ENCODE measurements at places on chromosomes 11 and 22. TPM values are rescaled to one million over a fixed set of nuclear protein-coding genes. Genes with fewer than 3 reads are reported as not detected.

CPT1A gene
- 10.6 TPM for polyA plus RNA-seq

CYP2D6 gene
- polyA plus RNA-seq: 2.6 TPM

SMIM35 gene
- polyA plus RNA-seq: 0.05 TPM

FOLR3 gene
- polyA plus RNA-seq: not detected

DNA sequence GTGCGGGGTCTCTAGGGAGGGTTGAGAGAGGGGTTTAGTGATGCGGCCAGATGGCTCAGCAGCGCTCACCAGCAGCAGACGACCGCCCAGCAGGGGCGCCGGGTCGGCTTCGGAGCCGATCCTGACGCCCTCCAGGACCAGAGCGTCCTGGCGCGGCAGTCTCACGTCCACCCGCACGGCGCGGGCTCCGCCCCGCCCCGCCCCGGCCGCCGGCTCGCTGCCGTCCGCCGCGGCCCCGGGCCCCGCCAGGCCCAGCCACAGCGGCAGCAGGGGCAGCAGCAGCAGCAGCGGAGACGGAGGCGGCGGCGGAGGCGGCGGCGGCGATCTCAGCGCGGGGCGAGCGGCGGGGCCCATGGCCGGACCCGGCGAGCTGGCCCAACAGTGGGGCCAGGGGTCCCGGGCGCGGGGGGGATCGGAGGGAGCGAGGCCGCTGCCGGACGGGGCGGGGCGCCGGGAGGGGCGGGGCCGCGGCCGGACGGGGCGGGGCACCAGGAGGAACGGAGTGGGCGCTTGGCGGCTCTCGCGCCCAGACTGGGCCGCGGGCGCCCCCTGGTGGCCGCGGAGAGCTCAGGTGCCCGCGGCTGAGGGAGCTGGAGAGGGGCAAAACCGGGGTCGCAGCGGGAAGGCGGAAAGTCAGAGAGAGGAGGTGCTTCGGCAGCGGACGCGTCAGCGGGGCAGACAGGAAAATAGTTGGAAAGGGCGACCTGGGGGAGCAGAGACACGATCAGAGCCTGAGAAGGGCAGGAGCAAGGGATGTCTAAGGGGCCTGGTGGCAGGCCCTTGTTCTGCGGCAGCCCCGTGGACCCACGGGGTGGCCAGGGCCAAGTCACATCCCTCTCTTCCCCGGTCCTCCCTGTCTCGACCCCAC, at the start of gene RNF215:
Gene RNF215 (minus strand): TSS at position 452 of the 868 bp plus-strand sequence. CDS start 98 bp downstream, at position 354.
- H3K4me1 ChIP-seq: peaks cover 11% of the 10 kb centered on the region
- H3K27ac ChIP-seq: peak within 1 kb of the TSS; percentile 51
- peak within 1 kb of the TSS; percentile 61 for H3K4me3 ChIP-seq
- no peaks in the 10 kb centered on the region for H3K27me3 ChIP-seq

GRCh38 chr11:17076517-17077239, 789 bp downstream of the RPS13 start:
- peak overlapping the region; percentile 98 for H3K27ac ChIP-seq
- peak; percentile 37 for DNase-seq
- H3K4me1 ChIP-seq: peaks cover 19% of the 10 kb centered on the region
- no peaks in the 10 kb centered on the region for H3K27me3 ChIP-seq
- H3K4me3 ChIP-seq: peak overlapping the region; percentile 100
- H3K36me3 ChIP-seq: peaks cover 28% of the 10 kb centered on the region

GRCh38 chr11:2484576-2485125, 39.8 kb downstream of the KCNQ1 start:
- peaks cover 9% of the 10 kb centered on the region for H3K27me3 ChIP-seq
- H3K27ac ChIP-seq: no peak overlapping the region
- H3K4me3 ChIP-seq: no peak overlapping the region
- DNase-seq: no peak
- no peaks in the 10 kb centered on the region for H3K4me1 ChIP-seq

- H3K4me3 ChIP-seq: no peak overlapping the region
- no peaks in the 10 kb centered on the region for H3K36me3 ChIP-seq
- no peaks in the 10 kb centered on the region for H3K27me3 ChIP-seq
These were observed 772.0 kb downstream of the ETS1 start for GRCh38 chr11:127815331-127815730.

DNA sequence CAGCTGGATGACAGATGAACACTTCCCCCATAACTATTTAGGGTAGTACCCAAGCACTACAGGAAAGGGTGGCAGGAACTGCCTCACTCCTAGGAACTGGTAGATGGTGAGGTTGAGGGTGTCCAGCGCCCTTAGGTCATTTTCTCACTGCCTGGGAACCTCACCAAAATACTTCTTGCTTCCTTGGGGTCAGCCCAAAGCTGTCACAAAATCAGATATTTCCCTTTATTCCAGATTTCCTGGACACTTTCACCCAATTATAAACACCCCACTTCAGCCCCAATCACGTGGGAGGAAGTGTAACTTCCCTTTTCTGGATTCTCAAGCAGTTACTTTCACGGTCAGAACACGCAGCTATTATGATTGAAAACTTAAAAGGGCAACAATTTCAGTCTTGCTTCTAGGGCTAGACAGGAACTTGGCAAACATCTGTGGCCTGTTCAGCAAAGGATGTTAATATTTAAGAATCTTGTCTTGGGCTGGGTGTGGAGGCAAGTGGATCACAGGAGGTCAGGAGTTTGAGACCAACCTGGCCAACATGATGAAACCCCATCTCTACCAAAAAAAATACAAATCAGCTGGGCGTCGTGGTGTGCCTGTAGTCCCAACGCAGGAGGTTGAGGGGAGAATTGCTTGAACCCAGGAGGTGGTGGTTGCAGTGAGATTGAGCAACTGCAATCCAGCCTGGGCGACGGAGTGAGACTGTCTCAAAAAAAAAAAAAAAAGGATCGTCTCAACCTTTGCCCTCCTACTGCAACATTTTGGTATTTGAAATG, 4.0 kb downstream of the FTH1 start:
- DNase-seq: peak; percentile 75
- peaks cover 49% of the 10 kb centered on the region for H3K36me3 ChIP-seq
- H3K27me3 ChIP-seq: no peaks in the 10 kb centered on the region
- H3K27ac ChIP-seq: peak overlapping the region; percentile 25
- H3K4me3 ChIP-seq: no peak overlapping the region

- H3K36me3 ChIP-seq: no peaks in the 10 kb centered on the region
- peak overlapping the region; percentile 42 for H3K27ac ChIP-seq
- peak; percentile 80 for DNase-seq
- peaks cover 9% of the 10 kb centered on the region for H3K4me1 ChIP-seq
These were observed 131.9 kb downstream of the WNT11 start for GRCh38 chr11:76074148-76075095.

DNA sequence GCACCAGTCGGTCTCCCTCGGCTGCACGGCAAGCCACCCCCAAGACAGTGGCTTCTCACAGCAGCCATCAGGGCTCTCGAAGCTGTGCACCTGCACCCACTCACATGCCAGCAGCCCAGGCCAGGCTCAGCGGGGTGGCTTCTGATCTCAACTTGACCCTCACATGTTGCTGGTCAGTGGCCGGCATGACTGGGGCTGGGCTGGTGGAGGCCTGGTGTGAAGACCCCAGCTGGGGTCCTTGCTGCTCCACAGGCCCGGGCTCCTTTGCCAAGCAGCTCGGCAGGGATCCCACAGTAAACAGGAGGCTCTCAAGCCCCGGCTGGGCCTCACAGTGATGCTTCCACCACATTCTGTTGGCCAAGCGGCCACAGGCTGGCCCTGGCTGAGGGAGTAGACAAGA, 128.2 kb downstream of the BRD1 start:
- no peaks in the 10 kb centered on the region for H3K36me3 ChIP-seq
- no peak overlapping the region for H3K4me3 ChIP-seq
- H3K27ac ChIP-seq: no peak overlapping the region

DNA sequence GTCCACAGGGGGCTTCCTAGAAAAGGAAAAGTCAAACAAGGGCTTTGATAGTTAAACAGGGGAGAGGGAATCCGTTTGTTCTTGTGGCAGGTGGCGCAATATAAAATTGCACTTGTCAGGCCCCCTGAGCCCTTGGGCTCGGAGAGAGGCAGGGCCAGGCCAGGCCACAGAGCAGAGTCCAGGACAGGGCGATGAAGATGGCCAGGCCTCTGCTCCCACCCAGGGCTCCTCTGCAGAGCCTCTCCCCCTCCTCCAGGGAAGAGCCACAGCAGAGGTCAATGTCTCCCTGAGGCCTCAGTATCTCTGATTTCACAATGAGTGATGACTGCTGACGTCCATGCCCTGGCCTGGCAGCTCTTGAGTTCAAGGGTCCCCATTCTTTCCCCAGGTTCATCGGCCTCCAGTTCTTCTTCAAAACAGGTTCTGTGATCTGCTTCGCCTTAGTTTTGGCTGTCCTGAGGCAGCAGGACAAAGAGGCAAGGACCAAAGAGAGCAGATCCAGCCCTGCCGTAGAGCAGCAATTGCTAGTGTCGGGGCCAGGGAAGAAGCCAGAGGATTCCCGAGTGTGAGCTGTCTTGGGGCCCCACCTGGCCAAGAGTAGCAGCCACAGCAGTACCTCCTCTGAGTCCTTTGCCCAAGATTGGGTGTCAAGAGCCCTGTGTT, 36.4 kb upstream of the TPBGL start:
- no peak overlapping the region for H3K27ac ChIP-seq
- H3K4me1 ChIP-seq: peaks cover 20% of the 10 kb centered on the region
- H3K36me3 ChIP-seq: peaks cover 3% of the 10 kb centered on the region
- no peaks in the 10 kb centered on the region for H3K27me3 ChIP-seq
- no peak for DNase-seq

DNA sequence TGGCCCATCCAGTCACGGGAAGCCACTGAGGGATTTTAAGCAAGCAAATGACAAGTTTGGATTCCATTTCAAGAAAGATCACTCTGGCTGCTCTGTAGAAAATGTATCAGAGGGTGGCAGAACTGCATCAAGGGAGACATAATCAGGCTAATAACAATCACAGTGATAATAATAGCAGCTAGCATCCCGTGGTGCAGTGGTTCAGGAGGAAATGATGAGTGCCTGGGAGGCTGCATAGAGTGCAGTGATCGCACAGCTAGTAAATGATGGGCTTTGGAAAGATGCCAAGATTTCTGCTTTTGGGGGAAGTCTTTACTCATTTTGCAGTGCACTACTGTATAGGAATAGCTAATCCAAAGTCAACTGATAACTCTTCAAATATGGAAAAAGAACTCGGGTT, 35.8 kb downstream of the TNRC6B start:
- DNase-seq: peak; percentile 45
- no peaks in the 10 kb centered on the region for H3K27me3 ChIP-seq
- peaks cover 18% of the 10 kb centered on the region for H3K4me1 ChIP-seq
- H3K36me3 ChIP-seq: peaks cover 13% of the 10 kb centered on the region

DNA sequence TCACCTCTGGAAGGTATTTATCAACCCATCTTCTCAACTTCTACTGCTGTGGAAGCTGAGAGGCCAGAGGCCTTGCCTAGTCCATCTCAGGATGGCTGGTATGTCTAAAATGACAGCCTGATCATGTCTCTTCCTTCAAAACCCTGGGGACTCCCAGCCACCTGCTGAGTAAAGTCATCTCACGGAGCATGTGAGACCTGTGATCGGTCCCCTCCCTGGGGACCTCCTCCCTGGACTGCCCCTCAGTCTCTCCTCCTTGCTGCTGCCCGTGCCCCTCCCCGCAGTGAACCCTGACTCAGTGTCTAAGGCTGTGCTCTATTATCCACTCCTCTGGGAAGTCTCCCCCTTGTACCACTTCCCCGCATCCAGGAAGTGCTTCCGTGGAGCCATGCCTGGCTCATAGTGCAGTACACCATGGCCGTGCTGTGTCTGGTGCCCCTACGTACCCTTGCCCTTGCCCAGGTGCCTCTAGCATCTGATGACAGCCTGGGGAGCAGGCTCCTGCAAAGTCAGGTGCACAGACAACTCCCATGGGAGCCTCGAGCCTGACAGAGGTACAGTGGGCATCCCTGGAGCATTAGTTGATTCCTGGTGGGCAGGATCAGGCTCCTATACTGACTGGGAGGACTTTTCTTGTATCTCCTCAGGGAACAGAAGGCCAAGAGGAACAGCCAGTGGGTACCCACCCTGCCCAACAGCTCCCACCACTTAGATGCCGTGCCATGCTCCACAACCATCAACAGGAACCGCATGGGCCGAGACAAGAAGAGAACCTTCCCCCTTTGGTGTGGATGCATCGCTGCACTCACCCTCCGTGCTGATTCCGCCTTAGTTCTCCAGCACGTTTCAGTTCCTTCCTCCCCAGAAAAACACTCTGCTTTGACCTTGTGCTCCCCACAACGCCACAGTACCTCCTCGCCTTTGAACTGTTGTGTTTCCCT, 13.8 kb downstream of the SMARCB1 start:
- H3K27ac ChIP-seq: no peak overlapping the region
- no peaks in the 10 kb centered on the region for H3K27me3 ChIP-seq
- H3K4me1 ChIP-seq: peaks cover 5% of the 10 kb centered on the region
- peaks cover 70% of the 10 kb centered on the region for H3K36me3 ChIP-seq
- no peak overlapping the region for H3K4me3 ChIP-seq

GRCh38 chr11:76662656-76663485, 7.7 kb downstream of the LRRC32 start:
- peaks cover 24% of the 10 kb centered on the region for H3K36me3 ChIP-seq
- H3K27me3 ChIP-seq: no peaks in the 10 kb centered on the region
- H3K4me3 ChIP-seq: no peak overlapping the region
- H3K4me1 ChIP-seq: peaks cover 50% of the 10 kb centered on the region
- DNase-seq: no peak

DNA sequence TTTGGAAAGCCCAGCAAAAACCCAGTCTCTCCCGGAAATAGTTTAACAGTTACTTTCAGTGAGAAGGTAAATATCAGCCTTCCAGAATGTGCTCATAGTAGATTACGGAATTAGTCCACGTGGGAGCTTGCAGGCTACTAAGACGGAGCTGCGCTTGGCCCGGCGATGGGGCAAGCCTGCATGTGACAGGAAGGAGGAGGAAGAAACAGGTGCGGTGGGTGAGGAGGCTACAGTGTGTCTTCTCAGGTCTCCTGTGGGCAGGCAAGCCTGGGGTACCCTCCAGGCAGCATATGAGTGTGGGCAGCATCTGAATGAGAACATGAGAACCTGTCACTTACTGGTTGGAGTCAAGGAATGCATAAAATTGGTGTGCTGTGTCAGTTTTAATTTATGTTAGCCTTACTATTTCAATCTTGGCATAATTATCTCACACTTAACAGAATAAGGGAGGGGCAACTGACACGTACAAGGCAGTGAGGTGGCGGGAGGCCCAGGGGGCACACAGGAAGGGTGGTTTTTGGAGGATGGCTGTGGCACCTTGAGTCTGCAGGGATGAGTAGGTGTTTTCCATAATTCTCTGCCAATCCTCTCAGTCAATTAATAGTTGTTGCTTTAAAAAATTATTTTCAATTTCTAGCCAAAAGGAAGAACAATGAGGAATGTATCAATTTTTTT, 35.7 kb downstream of the CLMP start:
- no peaks in the 10 kb centered on the region for H3K36me3 ChIP-seq
- H3K27ac ChIP-seq: no peak overlapping the region
- DNase-seq: no peak

GRCh38 chr11:134038897-134039470, 29.9 kb upstream of the JAM3 start:
- H3K27me3 ChIP-seq: no peaks in the 10 kb centered on the region
- H3K27ac ChIP-seq: peak overlapping the region; percentile 90
- H3K4me3 ChIP-seq: no peak overlapping the region
- DNase-seq: peak; percentile 80

GRCh38 chr11:93407777-93408401, 77.3 kb downstream of the DEUP1 start:
- no peaks in the 10 kb centered on the region for H3K36me3 ChIP-seq
- no peaks in the 10 kb centered on the region for H3K4me1 ChIP-seq
- no peak overlapping the region for H3K27ac ChIP-seq
- no peak for DNase-seq
- no peak overlapping the region for H3K4me3 ChIP-seq
- H3K27me3 ChIP-seq: no peaks in the 10 kb centered on the region

Data from muscle of leg (tissue), 16 donors.